SK-N-SH (cell line): ENCODE measurements at places on chromosomes 1 and 21.

DNA sequence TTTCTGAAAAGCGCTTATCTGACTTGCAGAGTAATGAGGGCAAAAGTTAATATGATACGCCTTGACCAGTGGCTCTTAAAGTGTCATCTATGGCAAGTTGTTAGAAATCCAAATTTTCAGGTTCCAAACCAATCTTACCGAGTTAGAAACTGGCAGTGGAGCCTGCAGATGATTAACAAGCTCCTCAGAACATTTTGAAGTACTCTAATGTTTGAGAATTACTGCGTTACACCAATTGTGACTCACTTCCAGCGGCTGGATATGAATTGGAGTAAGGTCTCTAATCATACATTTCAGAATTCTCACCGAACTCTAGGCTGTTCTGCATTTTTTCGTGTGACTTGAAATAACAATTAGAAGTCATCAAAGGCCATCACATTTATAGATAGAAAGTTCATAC, 73.5 kb upstream of the TMPRSS15 start:
- no peak for DNase-seq
- no peak overlapping the region for H3K27ac ChIP-seq
- no peaks in the 10 kb centered on the region for H3K36me3 ChIP-seq
- H3K4me3 ChIP-seq = no peak overlapping the region
- no peaks in the 10 kb centered on the region for H3K4me1 ChIP-seq

DNA sequence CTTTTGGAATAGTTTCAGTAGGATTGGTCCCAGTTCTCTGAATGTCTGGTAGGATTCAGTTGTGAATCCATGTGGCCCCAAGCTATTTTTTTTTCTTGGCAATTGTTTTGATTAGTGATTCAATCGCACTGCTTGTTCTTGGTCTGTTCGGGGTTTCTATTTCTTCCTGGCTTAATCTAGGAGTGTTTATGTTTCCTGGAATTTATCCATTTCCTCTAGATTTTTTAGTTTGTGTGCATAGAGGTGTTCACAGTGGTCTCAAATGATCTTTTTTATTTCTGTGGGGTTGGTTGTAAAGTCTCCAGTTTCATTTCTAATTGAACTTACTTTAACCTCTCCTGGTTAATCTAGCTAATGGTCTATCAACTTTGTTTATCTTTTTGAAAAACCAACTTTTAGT, 117.6 kb downstream of the NME7 start:
- no peak overlapping the region for H3K27ac ChIP-seq
- no peak for DNase-seq
- H3K36me3 ChIP-seq = peaks cover 4% of the 10 kb centered on the region
- no peaks in the 10 kb centered on the region for H3K4me1 ChIP-seq

GRCh38 chr1:38527373-38527966, 332.1 kb downstream of the RRAGC start:
- H3K36me3 ChIP-seq = no peaks in the 10 kb centered on the region
- H3K27ac ChIP-seq = no peak overlapping the region
- H3K4me1 ChIP-seq = no peaks in the 10 kb centered on the region

DNA sequence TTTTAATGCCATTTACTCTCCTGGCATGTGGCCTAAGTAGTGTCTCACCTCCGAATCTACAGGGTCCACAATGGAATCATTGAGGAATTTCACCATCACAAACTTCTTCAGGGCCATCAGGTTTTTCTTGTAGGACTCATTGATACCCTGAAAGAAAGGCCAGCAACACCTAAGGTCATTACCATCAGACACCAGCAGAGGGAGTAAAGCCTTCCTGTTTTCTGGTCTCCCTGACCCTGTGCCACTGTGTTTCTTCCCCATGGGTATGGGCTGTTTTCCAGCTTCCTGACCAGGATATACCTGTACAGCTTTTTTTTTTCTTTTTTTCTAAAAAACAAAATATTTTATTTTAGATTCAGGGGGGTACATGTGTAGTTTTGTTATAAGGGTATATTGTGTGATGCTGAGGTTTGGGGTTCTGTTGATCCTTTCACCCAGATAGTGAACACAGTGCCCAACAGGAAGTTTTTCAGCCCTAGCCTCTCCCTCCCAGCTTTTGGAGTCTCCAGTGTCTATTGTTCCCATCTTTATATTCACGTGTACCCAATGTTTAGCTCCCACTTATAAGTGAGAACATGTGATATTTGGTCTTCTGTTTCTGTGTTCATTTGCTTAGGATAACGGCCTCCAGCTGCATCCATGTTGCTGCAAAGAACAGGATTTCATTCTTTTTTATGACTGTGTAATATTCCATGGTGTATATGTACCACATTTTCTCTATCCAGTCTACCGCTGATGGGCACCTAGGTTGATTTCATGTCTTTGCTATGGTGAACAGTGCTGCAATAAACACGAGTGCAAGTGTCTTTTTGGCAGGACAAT, 18.3 kb downstream of the PPT1 start:
- H3K27me3 ChIP-seq = no peaks in the 10 kb centered on the region
- H3K4me1 ChIP-seq = no peaks in the 10 kb centered on the region; the same call in 1 of the 2 replicates
- peaks cover 33% of the 10 kb centered on the region for H3K36me3 ChIP-seq

- H3K27ac ChIP-seq = peak overlapping the region; percentile 4; the same call in 1 of the 2 replicates
- no peak overlapping the region for H3K4me3 ChIP-seq
- no peaks in the 10 kb centered on the region for H3K36me3 ChIP-seq
- H3K4me1 ChIP-seq = peaks cover 17% of the 10 kb centered on the region; the same call in 1 of the 2 replicates
These were observed 68.5 kb downstream of the HHAT start for GRCh38 chr1:210397252-210397651.
